ENCODE measurements at places on chromosomes 2 and 18.

- DNase-seq: no peak
Measured at GRCh38 chr2:33160191-33160590, 213.4 kb downstream of the LTBP1 start.

GRCh38 chr2:3449086-3449485, 69.6 kb downstream of the TRAPPC12 start:
- DNase-seq: no peak

DNA sequence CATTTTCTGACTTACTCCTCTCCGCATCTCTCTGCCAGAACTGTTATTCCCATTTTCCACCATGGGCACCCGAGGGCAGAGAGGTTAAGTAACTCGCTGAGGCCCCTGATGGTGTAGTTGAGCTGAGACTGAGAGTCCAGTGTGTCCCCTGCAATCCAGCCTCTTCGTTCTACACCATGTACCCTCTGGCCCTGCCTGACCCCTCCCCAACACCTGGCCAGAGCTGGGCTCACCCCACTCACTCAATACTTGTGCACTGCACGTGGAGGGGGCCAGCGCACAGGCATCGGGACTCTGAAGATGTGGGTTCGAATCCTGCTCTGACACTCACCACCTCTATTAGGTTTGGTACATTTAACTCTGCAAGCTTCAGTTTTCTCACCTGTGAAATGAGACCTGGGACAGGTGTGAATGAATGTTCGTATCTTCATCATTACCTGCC, 24.3 kb upstream of the FOSL2 start:
- DNase-seq: no peak

- no peak for DNase-seq
Measured at GRCh38 chr18:79452190-79452990, 56.7 kb downstream of the NFATC1 start.

- DNase-seq: no peak
Measured at GRCh38 chr2:146642066-146642465, 1202.8 kb upstream of the ACVR2A start.

DNA sequence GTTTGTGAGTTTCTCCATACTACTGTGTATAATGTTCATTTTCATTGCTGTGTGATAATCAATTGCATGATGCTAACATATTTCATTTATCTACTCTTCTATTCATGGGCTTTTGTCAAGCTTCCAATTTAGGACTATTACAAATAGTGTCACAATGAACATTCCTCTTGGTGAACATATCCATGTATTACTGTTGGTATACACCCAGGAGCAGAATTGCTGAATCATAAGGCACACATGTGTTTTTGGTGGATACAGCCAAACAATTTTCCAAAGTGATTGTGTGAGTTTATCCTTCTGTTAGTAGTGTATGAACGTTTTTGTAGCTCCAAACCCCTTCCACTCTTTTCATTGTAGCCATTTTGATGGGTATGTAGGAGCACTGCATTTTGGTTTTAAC, 101.6 kb upstream of the COPS8 start:
- DNase-seq: no peak

GRCh38 chr2:209534228-209534627, 110.4 kb downstream of the MAP2 start:
- DNase-seq: no peak

DNA sequence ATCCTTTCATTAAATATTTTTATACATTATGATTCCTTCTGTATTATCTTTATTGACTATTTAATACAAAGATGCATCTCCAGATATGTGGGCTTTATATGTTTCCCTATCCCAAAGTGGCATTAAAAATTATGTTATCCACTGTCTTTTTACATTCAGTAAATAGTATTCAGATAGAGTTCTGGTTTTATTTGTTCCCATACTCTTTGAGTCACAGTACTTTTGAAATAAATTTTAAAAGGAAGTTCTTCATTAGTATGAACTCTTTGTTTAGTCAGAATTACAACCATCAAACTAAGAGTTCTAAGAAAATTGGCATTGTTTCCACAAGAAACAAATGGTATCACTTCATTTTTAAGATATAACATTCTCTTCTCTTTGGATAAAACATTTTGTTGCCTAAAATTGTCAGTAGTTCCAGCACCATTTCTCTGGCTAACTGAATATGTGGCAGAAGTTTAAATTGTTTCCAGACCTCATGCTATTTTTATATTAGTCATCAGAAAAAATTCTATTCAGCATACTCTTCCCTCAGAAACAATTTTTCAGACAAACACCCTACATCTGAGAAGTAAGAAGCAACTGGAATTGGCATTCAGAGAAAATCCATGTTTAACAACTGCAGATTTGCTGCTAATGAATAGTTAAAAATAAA, 88.5 kb upstream of the COL5A2 start:
- no peak for DNase-seq

DNA sequence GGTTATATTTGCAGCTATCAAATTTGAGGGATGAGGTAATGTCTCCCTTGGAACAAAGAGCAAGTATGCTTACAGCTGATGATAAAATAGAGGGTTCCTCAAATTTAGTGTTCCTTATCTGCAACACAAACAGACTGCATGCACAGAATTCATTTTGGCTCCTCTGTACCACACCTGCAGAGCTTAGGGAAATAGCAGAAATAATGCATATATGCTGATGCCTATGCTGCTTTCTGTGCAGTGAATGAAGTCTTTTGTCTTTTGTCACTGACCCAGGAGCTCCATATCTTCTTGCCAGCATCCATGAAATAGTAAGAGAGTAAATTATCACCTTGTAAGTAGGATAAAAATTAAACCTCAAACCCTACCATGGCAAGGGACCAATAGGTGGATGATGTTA, 69.8 kb downstream of the NCKAP1 start:
- DNase-seq: no peak

DNA sequence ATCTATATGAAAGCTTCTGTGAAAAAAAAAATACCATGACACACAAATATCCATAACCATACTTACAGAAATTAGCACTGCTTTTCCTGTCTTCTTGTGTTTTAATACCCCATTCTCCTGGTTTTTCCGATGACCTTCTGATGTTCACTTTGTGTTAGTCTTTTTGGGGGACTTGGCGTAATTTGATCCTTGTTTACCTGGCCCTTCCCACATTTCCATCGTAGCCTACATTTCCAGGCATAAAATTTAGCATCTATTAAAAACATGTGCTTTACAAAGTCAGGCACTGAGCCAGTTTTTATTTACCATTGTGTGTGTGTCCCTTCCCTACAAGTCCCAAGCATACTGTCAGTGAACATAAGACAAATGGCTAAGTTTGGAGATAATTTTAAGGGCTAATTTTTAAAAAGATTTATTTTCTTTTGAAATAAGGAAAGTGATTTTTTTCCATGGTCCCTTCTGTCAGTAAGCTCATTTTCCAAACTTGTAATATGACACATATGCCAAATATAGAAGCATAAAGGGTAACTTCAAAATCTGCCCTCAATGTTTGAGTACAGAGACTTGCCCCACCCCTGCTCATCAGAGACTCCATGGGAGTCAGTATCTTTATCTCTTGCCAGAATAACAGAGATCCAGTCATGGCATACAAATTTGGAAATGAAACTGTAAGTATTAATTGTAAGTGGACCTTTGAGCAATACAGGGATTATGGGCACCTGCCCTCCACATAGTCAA, 27.3 kb downstream of the SESTD1 start:
- DNase-seq: no peak

DNA sequence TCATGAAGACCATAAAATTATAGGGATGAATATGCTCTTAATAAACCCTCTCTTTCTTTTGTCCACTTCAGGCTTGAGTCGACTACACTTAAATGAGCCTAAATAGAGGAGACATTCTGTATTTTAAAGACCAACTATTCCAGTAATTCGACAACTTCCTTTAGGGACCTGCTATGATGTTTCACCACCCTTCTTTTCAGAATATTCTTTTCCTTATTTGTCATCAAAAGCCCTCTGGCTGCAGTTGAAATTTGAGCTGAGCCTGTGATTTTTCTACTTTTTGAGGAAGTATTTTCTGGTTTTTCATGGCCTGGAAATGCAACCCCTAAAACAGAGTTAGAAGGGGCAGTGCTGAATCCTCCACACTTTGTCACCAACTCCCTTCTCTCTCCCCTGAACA, 287.0 kb downstream of the EPHA4 start:
- DNase-seq: no peak

GRCh38 chr2:220969348-220969747, 602.8 kb downstream of the EPHA4 start:
- no peak for DNase-seq

GRCh38 chr2:170669909-170670308, 45.2 kb upstream of the SP5 start:
- DNase-seq: no peak

DNA sequence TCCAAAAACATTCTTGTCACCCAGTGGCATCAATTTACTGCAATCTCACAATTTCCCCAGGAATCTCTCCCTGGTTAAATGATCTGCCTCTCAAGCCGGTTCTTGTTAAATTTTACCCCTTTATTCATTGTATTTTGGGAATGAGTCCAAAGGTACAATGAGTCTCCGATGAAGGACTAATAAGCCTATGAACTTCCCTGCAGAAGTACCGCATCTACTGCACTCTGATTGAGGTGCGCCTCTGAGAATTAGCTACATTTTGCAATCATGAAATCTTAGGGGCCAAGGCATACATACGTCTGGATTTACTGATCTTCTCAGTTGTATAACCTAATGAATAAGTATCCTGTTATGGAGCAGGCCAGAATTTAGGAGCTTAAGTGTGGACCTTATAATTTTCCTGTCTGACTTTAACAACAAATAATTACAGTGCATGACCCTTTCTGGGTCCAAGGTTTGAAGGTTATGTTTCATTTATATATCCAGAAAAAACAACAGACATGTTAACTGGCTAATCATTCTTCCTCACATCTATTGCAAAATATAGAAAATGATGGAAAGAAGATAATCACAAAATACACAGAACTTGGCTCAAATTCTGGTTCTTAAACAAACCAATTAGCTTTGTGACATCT, 261.8 kb upstream of the NRXN1 start:
- DNase-seq: no peak

GRCh38 chr2:159267921-159268320, 18.6 kb downstream of the WDSUB1 start:
- DNase-seq: no peak

Measured in NCI-H1694 treated with DMSO at 0.1 percent for 48 hours (cell line).